ENCODE measurements at places on chromosomes 2 and 18. TPM values are rescaled to one million over a fixed set of nuclear protein-coding genes. Genes with fewer than 3 reads are reported as not detected.

DNA sequence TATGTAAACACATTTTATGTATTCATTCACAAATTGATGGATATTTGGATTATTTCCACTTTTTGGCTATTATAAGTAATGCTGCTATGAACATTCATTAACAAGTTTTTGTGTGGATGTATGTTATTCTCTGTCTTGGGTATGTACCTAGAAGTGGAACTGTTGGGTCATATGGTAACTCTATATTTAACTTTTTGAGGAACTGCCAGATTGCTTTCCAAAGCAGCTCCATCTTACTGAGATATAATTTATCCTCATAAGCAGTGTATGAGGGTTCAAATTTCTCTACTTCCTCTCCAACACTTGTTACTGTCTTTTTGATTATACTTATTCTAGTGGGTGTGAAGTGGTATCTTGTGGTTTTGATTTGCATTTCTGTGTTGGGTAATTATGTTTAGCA, 7.1 kb upstream of the EML6 start:
- no peak for DNase-seq

TBC1D8 gene
- total RNA-seq, result 42.3 TPM

DNA sequence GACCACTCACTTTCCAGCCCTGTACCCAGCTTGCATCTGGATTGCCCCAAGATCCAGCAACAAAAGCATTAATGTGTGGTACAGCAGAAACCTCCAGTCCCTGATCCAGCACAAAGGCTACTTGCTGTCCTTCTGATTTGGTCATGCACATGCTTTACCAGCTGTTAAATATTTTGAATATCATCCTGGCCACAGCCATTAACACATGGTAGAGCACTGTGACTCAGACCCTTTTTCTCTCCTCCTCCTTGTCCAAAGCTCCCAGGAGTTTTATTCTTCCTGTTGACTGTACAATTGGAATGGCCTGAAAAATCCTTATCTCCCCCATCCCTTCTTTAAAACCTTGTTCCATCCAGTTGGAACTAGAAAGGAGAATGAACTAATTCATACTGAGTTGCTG, 419.7 kb upstream of the TNP1 start:
- no peak for DNase-seq

- DNase-seq, result no peak
Observed at GRCh38 chr2:144020047-144020446, 499.9 kb downstream of the ZEB2 start.

REG1B gene
- total RNA-seq, result not detected

COL4A3 gene
- total RNA-seq, result 11.0 TPM

GALNT5 gene
- total RNA-seq, result 1.6 TPM

GRCh38 chr2:69147841-69148533, 135.0 kb downstream of the ANTXR1 start:
- DNase-seq, result no peak

DNA sequence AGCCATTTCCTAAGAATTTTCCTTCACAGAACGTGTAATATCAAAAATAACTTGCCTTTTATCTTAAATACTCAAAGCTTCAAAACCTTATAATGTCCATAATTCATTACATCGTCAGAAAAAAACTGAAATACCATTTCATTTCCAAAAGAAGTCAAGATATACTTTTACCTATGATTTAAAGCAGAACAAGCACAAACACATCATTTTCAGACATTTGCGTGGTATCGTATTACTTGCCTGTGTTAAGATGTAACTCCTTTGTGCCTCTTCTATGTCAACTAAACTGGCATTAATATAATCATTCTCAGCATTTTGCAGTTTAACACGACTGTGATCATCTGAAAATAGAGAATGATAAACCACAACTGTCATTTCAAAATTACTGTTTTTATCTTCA, 47.5 kb downstream of the PTPN2 start:
- DNase-seq, result no peak

GRCh38 chr2:125405816-125406215, 1250.1 kb upstream of the GYPC start:
- no peak for DNase-seq

DNA sequence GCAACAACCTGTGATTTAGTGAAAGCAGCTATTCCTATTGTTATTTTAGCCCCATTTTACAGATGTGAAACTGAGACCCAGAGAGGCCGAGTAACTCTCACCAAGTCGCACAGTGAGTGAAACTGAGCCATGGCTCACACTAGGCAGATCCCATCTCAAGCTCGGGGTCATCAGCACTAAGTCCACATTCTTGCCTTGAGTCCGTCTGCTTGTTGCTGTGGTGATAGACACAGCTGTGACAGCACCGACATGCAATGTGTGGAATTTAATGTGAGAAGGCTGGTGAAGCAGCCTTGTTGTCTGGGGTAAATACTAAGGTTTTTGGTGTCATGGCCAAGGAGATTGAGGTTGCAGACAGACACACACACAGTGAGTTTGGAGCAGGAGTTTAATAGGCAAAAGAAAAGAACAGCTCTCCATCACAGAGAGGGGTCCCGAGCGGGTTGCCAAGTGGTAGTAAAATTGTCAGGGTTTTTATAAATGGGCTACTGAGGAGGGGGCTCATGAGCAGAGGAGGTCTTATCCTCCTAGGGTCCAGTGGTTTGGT, 40.2 kb upstream of the GMCL1 start:
- DNase-seq, result no peak

DNA sequence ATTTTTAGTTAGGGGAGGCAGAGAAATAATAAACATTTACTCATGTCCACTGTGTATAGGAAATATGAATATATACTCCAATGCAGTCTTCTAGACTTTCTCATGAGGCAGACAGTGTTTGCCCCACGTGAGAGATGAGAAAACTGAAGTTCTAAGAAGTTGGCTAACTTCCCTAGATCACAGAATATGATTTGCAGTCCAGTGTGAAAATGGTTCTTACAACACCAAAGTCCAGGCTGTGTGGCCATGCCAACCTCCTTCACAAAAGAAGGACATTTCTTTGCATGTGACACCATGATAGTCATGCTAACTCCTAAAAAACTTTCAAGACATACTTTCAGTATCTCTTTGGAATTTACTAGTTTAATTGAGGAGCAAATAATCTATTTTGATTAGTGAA, 143.7 kb downstream of the IRS1 start:
- DNase-seq, result no peak

DNA sequence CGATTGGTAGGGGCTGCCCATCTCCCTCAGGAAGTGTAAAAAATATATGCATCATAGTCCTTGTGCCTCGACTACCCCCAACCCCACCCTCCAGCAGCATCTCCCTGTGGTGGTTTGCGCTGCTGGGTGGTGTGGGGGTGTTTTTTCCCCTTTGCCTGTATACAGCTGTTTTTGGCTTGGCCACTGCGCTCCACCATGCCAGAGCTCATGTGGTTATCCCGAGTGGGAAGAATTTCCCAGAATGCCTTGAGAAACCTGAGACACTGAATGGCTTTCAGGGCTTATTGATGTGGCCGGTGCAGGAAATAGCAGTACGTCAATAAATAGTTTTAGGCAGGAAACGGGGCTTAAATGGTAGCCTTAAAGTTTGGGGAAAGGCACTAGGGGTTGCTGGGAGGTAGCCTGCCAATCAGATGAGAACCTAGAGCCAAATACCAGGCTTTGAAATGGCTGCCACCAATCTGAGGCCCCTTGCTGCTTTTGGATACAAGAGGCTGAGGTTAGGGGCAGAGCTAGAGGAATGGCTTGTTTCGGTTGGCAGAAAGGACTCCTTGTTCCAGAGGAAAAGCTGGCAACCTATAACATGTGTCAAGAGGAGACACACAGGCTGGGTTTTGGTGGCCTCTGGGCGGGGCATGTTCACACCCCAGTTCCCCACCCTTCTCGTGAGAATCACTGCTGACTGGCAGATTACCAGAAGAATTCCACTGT, 144.1 kb downstream of the SMAD7 start:
- peak; percentile 84 for DNase-seq

DNA sequence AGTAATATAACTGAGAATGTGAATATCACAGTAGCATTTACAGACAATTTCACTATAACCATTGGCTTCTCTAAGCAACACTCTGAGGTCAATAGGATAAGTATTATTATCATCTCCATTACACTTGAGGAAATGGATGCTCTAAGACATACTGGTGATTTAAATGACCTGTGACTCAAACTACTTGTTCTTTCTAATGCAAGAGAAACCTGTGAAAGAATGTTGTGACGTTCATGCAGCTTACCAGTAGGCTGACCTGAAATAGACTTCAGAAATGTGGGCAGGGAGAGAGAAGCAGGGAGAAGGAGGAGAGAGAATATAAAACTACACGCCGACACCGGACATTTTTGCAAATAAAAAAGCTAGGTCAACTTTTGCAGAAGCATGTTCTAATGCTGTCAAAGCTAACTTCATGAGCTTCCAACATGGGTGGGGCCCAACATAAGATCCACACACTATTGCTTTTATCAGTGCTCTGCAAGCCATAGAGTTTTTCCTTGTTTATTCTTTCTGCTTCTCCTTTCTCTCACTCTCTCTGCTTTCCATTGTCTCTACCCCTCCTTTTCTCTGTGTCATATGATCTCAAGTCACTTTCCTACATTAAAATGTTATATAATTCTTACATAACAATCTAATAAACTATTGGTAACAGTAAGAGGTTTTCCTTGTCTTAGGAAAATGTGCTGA, 217.6 kb upstream of the FN1 start:
- no peak for DNase-seq

UCN gene
- 3.3 TPM for total RNA-seq

- no peak for DNase-seq
Observed at GRCh38 chr2:1136846-1137245, 186.2 kb downstream of the SNTG2 start.

CDK15 gene
- total RNA-seq, result 0.97 TPM

MBD5 gene
- total RNA-seq, result 37.0 TPM

- DNase-seq, result no peak
Observed at GRCh38 chr2:44931198-44931780, 10.2 kb upstream of the SIX3 start.

DNA sequence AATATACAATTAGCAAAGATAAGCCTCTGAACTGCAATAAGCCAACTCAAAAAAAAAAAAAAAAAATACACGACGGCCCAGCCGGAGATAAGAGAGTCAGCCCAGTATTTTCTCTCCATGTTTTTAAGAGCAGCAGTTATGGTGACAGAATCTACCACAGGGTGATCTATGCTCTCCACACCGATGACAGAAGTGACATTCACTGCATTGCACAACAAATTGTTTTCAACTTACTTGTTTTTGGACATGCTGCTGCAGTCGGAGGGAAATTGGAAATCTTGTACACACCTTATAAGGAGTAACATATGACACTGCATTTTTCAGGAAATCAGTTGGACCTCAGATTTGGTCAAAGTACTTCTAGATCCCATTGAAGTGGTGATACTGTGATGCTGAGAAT, 23.3 kb upstream of the APOB start:
- DNase-seq, result no peak

TUBA4B gene
- not detected for total RNA-seq

DNA sequence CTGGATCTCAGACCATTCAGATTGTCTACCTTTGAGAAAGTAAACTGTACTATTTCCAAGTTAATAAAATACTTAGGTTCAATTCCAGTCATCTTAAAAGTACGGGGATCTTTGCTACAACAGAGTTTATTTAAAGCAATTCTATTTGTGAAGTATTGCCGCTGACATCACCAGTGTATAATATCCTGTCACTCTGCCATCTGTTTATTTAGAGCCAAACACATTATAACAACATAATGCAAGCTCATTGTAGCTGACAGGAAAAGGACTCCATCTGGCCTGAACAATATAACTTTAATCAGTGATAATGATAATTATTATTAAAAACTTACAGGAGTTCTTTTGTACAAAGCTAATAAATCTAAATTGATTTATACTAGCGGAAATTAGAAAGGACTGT, 786.8 kb downstream of the ERBB4 start:
- DNase-seq, result no peak

LHCGR gene
- not detected for total RNA-seq

NRP2 gene
- total RNA-seq, result 10.0 TPM

DNA sequence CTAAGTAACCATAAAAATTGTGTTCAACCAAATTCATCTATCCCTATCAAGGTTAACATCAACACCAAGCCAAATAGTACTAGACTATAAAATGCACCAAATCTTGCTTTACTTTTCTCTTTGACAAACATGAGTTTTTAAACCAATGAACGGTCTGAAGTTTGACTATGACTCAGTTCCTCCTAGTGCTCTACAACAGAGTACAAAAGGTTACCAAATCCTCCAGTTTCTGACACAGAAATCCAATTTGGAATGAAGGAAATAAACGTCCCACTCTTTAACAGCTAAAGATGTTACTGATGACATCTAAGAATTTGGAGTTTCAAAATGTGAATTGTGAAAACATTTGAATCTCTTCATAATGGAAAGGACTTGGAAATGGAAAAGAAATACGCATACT, 11.8 kb upstream of the ACVR1 start:
- no peak for DNase-seq

- no peak for DNase-seq
Observed at GRCh38 chr2:120737340-120738101, 1.9 kb downstream of the GLI2 start.

MALL gene
- total RNA-seq, result 26.1 TPM

DNA sequence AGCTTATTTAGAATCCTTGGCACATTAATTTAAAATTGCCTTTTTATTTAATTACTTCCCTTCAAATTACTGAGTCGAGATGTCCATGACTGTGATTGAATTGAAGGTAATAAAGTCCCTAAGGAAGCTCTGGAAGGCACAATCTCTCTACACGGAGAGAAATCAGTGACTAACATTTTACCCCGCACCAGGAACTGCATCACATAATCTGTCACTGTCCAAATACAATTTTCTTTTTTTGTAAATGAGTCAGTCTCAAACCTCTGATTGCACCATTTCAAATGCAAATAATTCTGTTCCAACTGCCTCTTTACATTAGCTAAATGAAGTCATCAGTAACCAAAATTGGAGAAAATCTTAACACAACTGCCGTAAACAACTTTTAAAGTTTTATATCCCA, 311.9 kb downstream of the CCDC178 start:
- no peak for DNase-seq

DNA sequence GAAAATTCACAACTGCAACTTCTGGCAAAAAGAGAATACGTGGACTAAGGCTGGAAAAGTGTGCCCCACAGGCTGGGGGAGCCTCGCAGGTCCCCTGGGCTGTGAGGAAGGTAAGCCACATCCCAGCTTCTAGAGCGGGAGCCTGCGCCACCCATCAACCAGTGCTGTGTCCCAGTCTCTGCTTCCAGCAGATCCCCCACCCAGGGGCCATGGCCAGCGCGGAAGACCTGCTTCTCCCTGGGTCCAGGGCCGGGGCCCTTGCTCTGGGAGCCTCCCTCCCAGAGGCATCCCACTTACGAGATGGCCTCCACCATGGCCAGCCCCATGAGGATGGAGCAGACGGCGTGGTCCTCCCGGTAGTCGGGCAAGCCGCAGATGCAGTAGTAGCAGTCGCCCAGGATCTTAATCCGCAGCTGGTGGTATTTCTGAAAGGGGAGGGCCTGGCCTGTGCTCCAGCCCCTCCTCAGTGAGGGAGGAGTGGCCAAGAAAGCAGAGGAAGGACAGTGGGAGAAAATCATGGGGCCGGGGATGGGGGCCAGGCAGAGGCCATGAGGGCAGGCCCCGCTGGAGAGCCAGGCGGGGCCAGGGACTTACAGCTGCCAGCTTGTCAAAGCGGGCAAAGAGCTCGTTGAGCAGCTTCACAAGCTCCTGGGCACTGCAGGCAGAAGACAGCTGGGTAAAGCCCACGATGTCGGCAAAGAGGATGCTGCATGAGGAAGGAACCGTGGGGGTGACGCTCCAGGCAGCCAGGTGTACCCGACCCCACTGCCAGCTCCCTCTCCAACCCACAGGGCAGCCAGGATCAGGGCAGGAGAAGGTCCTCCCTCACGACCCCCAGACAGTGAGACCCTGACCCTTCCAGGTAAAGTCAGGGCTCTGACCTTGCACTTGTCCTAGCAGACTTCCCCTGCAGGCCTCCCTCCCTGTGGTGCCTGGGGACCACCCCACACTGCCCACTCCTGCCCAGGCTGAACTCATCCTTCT, 48.0 kb downstream of the CENPO start:
- DNase-seq, result no peak

SAG gene
- not detected for total RNA-seq

CRACDL gene
- 4.7 TPM for total RNA-seq

BOLL gene
- not detected for total RNA-seq

Measured in right cardiac atrium (tissue), 5 donors.